ENCODE measurements at places on chromosomes 11 and 22.

- DNase-seq = no peak
These were observed 9.0 kb downstream of the OR6M1 start for GRCh38 chr11:123797114-123797513.

DNA sequence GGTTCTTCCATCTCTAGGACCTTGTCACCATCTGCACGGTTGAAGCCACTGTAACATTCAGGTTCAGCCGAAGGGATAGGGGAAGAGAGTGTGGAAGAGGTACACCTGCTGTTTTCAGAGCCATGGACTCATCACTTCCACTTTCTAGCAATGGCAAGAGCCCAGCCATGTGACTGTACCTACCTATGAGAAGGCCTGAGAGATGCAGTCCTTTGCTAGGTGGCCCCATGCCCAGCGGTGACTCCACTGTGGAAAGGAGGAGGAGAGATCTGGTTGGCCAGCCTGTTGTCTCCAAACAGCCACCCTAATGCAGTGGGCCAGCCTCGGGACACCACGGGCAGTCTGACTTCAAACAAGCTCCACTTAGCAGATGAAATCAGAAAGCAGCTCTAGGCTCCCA is 16.0 kb downstream of the RASD2 start:
- no peak for DNase-seq

- DNase-seq = no peak
These were observed 609.9 kb downstream of the BUD13 start for GRCh38 chr11:116162886-116163230.

- DNase-seq = no peak
These were observed 8.1 kb downstream of the MS4A4A start for GRCh38 chr11:60288531-60288930.
